Activated T-helper 1 cell treated with anti-CD3 and anti-CD28 coated beads, Interleukin-2, amount 50 U/mL, for 16 hours (primary cell): ENCODE measurements at places on chromosomes 3 and 15.
A peak's percentile ranks its signal among the peaks of the same experiment; 100 is the strongest.

- no peak for DNase-seq
Observed at GRCh38 chr15:91561371-91562100, 292.0 kb upstream of the SLCO3A1 start.

- DNase-seq: no peak
Observed at GRCh38 chr3:121641127-121641526, 19.6 kb downstream of the HCLS1 start.

DNA sequence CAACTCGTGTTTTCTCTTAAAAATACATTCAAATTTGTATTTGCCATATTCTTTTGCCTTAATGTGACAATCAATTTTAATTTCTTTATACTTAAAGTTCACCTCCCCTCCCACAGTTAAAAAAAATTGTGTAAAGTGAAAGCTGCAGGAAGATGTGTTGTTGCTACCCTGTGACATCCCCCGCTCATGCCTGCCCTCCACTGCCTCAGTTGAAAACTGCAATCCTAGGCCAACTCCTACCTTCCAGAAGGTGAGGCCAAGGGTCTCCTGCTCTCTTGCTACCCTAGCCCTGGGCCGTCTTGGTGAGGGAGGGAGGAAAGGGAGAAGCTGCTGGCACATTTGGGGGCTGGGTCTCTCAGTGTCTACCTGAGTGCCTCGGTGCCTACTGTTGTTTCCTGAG is 57.0 kb upstream of the CMTM7 start:
- peak; percentile 18 for DNase-seq

GRCh38 chr3:134228035-134228434 is 22.6 kb downstream of the RYK start:
- DNase-seq: no peak

DNA sequence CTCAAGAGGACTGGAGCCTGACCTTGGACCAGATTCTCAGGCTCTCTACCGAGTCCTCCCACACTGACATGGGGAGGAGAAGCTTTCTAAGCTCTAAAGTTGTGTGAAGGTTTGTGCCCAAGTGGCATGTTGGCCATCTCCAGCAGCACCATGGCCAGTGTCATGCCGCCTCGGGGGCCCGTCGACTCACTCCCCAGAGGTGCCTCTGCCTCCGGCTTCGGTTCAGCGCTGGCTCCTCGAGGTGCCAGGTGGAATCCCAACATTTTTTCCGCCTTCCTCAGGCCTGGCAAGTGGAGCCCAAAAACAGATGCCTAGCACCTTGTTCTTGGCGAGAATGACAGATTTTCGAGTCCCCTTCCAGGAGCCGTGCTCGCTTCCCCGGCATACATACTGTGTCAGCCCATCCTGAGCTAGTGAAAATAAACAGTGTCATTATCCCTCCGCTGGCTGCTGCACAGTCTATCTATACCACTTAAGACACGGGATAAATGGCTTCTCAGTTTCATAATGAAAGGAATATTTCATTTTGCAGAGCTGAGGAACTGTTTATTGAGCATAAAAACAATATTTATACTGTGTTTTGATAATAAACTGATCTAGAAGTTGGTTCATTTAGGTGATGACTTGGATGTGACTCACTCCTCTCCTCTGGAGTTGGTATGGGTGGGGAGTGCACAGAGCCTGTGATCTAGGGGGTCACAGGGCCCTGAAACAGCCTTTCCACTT is 328.5 kb upstream of the TLE3 start:
- DNase-seq: no peak

GRCh38 chr3:114967168-114967567 is 179.9 kb downstream of the ZBTB20 start:
- no peak for DNase-seq

GRCh38 chr3:112411425-112411824 is 78.5 kb downstream of the CD200 start:
- no peak for DNase-seq

- no peak for DNase-seq
Observed at GRCh38 chr3:140552898-140553297, 125.0 kb upstream of the TRIM42 start.

DNA sequence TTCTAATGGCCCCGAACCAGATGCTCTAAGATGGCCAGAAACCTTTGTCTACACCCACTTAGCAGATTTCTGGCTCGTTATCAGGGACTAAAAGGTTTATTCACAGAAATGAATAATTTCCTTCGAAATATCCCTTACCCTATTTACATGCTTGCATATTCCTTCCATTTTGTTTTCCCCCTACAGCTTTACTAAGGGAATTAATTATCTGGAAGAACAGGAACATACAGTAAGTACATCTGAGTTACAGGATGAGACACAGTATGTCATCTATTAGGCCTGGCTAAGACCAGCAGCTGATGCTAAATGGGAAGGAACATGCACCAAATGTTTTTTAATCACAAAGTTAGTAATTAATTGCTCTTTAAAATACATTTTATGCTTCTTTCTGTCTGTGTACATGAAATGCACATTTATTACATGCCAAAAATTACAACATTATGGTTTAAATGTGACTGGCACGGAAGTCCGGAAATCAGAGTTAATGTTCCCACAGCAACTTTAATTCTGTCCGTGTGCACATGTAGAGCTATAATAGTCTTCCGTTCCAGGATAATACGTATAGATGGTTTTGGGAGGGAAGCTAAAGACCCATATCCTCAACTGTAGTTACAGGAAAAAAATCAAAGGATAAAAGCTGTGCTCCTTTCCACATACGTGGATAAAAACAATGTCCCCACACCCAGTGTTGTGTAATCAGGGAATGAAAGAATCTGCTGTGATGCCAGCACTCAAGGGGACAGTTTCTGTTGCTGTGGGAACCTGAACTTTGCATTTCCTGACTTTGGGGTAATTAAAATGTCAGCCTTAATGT is 82.0 kb downstream of the TIGIT start:
- no peak for DNase-seq

DNA sequence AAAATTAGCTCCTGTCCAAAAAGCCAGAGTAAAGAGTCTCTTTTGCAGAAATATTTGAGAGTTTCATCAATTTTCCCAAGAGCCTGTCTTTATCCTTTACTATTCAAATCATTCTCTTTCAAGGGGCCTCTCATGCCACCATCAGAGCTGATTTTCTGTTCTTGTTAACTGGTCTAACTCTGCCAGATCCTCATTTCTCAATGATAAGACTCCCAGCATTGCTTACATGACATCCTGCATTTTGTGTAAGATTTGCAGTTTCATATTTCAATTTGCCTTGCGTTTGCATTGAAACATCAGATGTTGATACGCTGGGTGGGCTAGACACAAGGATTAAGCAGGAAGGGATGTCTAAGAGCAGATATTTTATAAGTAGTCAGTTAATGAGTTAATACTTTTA is 228.7 kb downstream of the TBL1XR1 start:
- no peak for DNase-seq

DNA sequence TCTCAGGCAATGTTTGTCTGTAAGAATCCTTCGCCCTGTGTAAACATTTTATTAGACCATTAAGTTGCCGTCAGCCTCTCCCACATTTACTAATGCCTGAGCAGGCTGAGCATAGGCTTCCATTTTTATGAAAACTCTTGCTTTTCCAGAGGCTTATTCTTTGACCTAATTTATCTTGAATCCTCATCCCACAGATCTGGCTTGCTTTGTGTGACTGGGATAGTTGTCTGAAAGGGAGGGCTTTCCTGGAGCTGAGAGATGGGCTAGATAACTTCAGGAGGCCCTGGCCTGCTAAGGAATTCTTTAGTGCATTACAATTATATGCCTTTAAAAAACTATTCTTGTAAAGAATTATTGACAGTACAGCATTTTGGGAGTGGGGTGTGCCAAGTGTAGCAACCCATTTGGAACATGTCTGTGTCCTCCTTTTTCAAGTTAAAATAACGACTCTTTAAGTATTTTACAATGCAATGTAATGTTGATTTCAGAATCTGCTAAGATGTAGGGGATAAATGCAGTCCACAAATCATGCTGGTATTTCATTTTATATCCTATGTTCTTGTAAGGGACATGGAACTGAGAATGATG is 52.4 kb downstream of the EEFSEC start:
- DNase-seq: no peak

DNA sequence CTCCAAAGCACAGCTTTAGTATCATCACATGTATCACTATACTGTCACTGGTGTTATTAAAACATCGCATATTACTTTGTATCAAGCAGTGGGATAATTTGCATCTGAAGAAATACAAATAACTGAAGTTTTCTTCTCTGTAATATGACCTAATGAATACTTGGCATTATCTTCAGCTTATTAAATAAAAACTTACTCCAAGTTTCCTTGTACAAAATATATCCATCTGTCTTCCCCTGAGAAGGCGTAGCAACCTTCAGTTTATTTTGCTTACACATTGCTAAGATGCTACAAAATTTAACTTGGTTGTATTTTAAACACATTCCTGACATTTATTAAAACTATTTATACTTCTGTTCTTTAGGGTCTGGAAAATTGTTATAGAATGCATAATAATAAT is 13.7 kb downstream of the FGF7 start:
- no peak for DNase-seq

- DNase-seq: no peak
Observed at GRCh38 chr3:143380449-143380848, 260.9 kb downstream of the CHST2 start.

GRCh38 chr15:75943713-75944215 is 40.1 kb downstream of the FBXO22 start:
- no peak for DNase-seq

- DNase-seq: no peak
Observed at GRCh38 chr3:25350725-25351114, 77.3 kb upstream of the RARB start.

GRCh38 chr15:69529961-69530633 is 77.5 kb downstream of the RPLP1 start:
- no peak for DNase-seq
